ENCODE measurements at places on chromosomes 16 and 17.

- no peak for DNase-seq
Observed at GRCh38 chr16:72921106-72921505, 126.8 kb downstream of the ZFHX3 start.

GRCh38 chr16:31213877-31214707 lies at the start of gene TRIM72:
TRIM72 (plus strand) TSS chr16:31214119; CDS start chr16:31214739, 620 bp downstream.
- DNase-seq = no peak

DNA sequence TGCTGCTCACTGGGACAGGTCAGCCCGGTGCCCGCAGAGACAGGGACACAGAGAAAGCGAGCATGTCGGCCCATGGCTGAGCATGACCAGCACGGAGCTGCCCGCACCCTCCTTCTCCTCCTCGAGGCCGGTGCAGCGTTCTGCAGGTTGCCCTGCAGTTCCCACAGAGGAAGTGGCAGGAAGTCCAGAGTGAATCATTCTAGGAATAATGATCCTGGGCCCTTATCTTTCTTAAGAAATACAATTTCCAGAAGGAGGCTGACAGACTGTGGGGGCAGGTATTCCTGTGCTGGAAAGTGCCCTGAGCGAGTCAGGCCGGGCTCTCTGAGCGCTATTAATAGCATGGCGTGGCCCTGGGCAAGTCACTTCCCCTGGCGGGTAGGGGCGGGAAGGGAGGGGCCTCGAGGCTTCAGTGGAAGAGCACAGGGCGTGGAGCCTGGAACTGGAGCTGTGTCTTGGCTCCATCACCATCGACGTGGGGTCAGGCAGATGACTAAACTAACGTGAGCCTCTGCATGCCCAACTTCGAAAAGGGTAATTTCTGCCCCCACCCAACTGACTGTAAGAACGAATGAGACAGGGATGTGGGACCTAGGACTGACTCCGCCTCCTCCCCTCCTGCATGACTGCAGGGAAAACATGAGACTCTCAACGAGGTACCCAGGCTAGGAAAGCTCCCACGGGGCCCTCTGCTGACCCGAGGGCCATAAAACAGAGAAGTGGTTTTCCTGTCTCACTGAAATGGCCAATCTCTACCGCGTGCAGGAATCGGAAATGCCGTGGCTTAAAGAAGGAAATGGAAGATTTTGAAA lies 9.8 kb downstream of the TMEM204 start:
- no peak for DNase-seq

GRCh38 chr17:43536236-43536992 lies 9.7 kb downstream of the ETV4 start:
- DNase-seq = peak; percentile 32

GRCh38 chr16:2471016-2471652 lies at the start of gene NTN3:
NTN3 (plus strand) TSS chr16:2471297; CDS start chr16:2471702, 405 bp downstream.
- peak; percentile 79 for DNase-seq

- DNase-seq = no peak
Observed at GRCh38 chr16:58733248-58733670, 857 bp downstream of the GOT2 start.

DNA sequence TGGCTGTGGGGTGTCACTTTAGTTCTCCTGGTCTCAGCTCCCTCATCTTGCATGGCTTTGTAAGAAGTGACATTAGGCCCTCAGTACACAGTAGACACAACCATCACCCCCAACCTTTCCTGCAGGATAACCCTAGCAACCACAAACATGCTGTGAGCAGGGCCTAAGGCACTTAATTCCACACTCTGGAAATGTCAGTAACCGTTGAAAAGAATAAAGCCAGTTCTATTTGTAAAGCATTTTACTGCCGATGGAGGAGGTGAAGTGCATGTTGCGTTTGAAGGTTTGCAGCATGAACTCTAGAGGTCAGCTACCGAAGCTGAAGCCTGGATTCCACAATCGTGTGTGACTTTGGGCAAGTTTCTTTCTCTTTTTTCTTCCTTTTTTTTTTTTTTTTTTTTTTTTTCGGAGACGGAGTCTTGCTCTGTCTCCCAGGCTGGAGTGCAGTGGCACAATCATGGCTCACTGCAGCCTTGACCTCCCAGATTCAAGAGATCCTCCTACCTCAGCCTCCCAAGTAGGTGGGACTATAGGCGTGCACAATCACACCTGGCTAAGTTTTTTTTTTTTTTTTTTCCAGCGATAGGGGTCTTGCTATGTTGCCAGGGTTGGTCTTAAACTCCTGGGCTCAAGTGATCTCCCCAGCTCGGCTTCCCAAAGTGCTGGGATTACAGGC lies 26.1 kb upstream of the TOB1 start:
- no peak for DNase-seq

Measured in NCI-H2081 (cell line).